ENCODE measurements at places on chromosomes 7 and 10. TPM values are rescaled to one million over a fixed set of nuclear protein-coding genes. Genes with fewer than 3 reads are reported as not detected.

DNA sequence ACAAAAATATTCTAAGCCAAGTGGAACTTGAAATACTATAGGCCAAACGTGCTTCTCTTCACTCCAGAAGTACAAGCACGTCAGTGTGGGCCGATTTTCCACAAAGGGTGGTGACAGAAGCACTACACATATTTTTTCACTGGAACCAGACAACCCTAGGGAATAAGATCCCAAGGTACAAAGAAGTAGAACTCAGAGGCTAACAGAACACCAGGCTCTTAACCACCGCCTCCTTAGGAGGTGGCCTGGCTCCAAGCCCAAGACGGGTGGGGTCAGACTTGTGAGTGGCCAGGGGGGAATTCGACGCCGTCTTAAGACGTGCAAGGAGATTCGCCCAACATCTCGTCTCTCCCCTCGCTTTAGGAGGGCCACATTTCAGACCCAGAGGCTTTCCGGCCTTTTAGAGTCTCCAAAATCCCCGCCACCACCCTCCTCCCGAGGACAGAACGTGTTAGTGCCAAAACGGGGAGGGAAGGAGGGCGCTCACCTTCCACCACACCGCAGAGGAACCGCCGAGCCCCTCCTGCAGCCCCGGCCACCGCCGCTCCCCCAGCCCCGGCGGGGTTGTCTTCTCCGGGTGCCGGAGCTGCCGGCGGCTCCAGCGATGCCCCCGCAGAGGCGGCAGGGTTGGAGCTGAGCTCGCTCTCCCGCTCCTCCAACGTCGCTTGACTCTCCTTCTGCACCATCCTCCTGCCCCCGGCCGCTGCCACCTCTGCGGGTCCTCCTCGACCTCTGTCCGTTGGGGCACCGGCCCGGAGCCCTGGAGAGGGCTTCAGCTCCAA lies 716 bp downstream of the OGA start:
- peak; percentile 92 for DNase-seq
- H3K4me1 ChIP-seq: peaks cover 5% of the 10 kb centered on the region
- peak overlapping the region; percentile 100 for H3K4me3 ChIP-seq
- H3K27me3 ChIP-seq: no peaks in the 10 kb centered on the region
- H3K36me3 ChIP-seq: no peaks in the 10 kb centered on the region

DNA sequence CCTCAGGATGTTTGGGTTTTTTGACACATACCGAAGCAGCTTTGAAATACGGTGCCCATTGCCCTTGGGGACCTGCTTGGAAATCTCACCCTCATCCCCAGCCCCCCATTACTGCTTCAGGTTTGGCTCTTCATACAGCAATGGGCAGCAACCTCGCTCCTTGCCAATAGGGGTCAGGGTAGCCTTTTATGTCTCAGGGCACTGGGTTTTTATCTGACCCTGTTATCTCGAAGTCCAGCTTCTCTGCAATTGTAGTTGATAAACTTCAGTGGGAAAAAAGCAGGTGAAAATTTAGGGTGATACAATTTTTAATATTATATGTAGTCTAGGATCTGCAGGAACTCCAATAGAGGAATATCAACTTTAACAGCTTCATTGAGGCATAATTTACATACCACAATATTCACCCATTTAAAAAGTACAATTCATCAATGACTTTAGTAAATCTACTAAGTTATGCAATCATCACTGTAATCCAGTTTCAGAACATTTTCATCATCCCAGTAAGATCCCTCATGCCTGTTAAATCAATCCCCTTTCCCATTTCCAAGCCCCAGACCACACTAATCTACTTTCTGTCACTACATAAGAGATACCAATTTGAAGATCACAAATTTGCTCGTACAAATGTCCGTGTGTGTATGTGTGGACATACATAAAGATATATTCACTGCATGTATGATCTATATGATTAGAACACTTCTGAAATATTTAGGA lies 386.2 kb downstream of the KCNMA1 start:
- no peak overlapping the region for H3K27ac ChIP-seq
- no peak for DNase-seq
- no peaks in the 10 kb centered on the region for H3K4me1 ChIP-seq
- no peak overlapping the region for H3K4me3 ChIP-seq

- H3K4me1 ChIP-seq: no peaks in the 10 kb centered on the region
- no peak for DNase-seq
- H3K36me3 ChIP-seq: no peaks in the 10 kb centered on the region
- H3K27me3 ChIP-seq: no peaks in the 10 kb centered on the region
These were observed 4.3 kb downstream of the DDC start for GRCh38 chr7:50560865-50561351.

The RNF133 gene
- 3.2 TPM for total RNA-seq

The ITGA8 gene
- total RNA-seq: 11.2 TPM

- H3K4me3 ChIP-seq: peak overlapping the region; percentile 88
- H3K27me3 ChIP-seq: no peaks in the 10 kb centered on the region
- DNase-seq: no peak
- H3K27ac ChIP-seq: peak overlapping the region; percentile 91
- peaks cover 4% of the 10 kb centered on the region for H3K4me1 ChIP-seq
These were observed 995 bp upstream of the PARD3 start for GRCh38 chr10:34816085-34816496.

GRCh38 chr10:49749556-49750491 lies 12.3 kb downstream of the OGDHL start:
- H3K36me3 ChIP-seq: no peaks in the 10 kb centered on the region
- H3K4me3 ChIP-seq: no peak overlapping the region
- no peaks in the 10 kb centered on the region for H3K27me3 ChIP-seq
- no peaks in the 10 kb centered on the region for H3K4me1 ChIP-seq

DNA sequence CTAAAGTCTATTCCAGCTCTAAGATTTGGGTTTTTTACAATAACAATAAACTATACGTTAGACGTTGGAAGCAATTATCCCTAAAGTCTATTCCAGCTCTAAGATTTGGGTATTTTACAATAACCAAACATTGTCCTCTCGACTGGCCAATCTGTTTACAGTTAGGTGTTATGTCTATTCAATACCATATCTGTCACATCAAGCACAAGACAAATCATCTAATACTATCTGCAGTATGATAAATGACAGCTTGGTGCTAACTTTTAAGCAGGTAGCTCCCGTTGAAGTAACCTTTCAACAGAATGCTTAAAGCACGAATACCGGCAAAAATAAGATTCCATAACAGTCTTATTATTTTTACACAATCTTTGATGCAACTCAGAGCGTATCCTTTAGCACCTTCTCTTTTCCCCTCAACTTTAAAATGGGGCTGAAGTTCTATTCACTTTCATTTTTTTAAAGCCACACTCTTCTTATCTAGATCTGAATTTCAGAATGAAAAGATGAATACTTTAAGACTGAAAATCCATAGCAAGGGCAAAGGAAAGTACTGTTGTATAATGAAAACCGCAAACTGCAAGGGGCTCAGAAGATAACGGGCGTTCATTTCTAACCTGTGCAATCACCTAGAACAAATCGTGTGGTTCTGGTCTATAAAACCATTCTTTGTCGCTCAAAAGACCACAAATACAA lies 925 bp downstream of the H2AZ2 start:
- H3K27ac ChIP-seq: peak overlapping the region; percentile 96
- H3K27me3 ChIP-seq: no peaks in the 10 kb centered on the region
- H3K4me3 ChIP-seq: peak overlapping the region; percentile 87
- H3K4me1 ChIP-seq: no peaks in the 10 kb centered on the region
- DNase-seq: no peak

DNA sequence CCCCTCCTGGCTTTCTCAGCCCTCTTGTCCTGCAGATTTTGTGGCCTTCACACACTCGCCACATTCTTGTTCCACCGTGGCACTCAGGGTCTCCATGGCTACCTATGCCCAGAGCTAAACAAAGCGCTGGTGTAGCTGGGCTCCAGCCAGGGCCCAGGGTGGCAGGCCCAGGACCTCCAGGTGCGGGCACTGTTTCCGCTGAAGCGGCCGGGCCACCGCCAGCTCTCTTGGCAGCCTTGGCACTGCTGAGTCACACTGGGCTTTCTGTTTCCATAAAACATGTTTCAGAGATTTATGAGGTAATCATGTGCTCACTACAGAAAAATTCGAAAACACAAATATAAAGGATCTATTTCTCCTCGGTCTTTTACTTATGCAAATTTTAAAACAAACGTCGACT lies 51.3 kb downstream of the AOC1 start:
- no peak overlapping the region for H3K4me3 ChIP-seq
- H3K4me1 ChIP-seq: no peaks in the 10 kb centered on the region
- H3K36me3 ChIP-seq: no peaks in the 10 kb centered on the region
- no peaks in the 10 kb centered on the region for H3K27me3 ChIP-seq

The MKX gene
- 10.5 TPM for total RNA-seq

DNA sequence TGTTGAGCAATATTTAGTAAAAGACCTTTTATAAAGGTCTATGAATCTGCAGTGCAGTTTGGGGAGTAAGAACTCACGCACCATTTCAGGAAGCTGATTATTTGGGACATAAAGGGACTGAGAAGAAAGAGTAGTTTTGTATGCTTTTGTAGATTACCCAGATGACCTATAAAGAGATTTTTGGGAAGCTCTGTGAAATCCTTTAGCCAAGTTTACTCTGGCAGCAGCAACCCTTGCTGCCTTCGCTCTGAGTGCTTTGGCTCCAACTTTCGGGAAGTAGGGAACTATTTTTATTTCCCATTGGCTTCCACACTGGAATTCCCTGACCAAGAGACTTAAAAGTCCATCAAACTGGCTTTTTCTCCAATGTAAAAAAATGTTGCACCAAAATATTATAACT lies 1110.1 kb upstream of the PHF14 start:
- H3K27me3 ChIP-seq: no peaks in the 10 kb centered on the region
- H3K4me3 ChIP-seq: no peak overlapping the region
- H3K27ac ChIP-seq: no peak overlapping the region
- no peak for DNase-seq
- no peaks in the 10 kb centered on the region for H3K4me1 ChIP-seq

The HKDC1 gene
- total RNA-seq: 1.6 TPM

DNA sequence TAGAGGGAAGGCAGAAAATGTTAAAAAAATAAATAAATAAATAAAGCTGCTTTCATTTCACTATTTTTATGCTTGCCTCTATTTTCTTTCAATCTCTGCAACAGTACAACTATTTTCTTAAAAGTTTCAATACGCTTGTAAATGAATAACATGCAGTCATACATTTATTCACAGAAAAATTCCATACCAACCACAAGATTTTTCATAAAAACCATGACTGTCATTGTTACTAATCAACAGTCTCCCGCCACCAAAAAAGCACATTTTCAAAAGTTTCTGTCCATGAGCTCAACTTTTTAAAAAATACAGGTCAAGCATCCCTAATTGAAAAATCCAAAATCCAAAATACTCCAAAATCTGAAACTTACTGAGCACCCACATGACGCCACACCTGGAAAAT lies 5.3 kb downstream of the PARD3 start:
- H3K27me3 ChIP-seq: no peaks in the 10 kb centered on the region
- no peak overlapping the region for H3K27ac ChIP-seq
- no peaks in the 10 kb centered on the region for H3K36me3 ChIP-seq
- no peak for DNase-seq

- H3K4me3 ChIP-seq: peak overlapping the region; percentile 60
- peak; percentile 17 for DNase-seq
- no peaks in the 10 kb centered on the region for H3K27me3 ChIP-seq
These were observed 75.1 kb downstream of the ANKRD61 start for GRCh38 chr7:6106140-6106904.

The LRRC17 gene
- total RNA-seq: 9.8 TPM

DNA sequence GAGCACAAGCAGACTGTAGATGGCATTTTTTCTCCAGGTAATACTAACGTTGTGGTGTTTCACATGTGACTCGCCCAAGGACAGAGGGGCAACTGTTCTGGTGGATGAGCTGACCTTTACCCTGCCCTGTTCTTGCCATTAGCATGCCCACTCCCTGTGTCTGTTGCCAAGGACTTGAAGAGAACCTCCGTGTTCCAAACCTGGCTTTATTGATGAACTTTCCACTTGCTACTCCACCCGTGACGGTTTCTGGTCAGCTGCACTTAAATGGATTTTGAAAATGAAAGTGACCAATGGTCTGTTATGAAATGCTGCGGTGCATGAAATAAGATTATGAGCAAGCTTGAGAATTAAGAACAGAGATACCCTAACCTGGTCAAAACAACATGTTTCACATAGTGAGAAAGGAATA lies 30.4 kb downstream of the LRRC4 start:
- H3K4me1 ChIP-seq: no peaks in the 10 kb centered on the region
- no peaks in the 10 kb centered on the region for H3K27me3 ChIP-seq
- no peak for DNase-seq
- no peak overlapping the region for H3K27ac ChIP-seq
- H3K4me3 ChIP-seq: no peak overlapping the region
- no peaks in the 10 kb centered on the region for H3K36me3 ChIP-seq

The SLC26A5 gene
- 1.5 TPM for total RNA-seq

- no peak overlapping the region for H3K27ac ChIP-seq
- H3K36me3 ChIP-seq: no peaks in the 10 kb centered on the region
- H3K4me3 ChIP-seq: no peak overlapping the region
- H3K4me1 ChIP-seq: peaks cover 4% of the 10 kb centered on the region
These were observed 30.9 kb upstream of the KLHL7 start for GRCh38 chr7:23074443-23075261.

DNA sequence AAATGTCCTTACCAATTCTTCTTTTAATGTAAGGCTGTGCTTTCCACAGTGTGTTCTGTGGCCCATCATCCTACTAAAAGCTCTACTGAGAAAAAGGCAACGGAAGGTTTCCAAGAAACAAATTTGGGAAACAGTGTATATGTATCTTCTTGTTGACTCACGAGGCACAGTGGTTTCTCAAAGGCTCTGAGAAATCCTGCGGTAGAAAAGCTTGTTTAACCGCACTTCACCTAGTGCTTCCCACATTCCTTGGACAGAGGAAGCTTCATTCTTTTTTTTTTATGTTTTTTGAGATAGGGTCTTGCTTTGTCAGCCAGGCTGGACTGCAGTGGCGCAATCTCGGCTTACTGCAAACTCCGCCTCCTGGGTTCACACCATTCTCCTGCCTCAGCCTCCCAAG lies 84.5 kb downstream of the TACC2 start:
- DNase-seq: no peak
- H3K27me3 ChIP-seq: no peaks in the 10 kb centered on the region
- H3K27ac ChIP-seq: no peak overlapping the region
- H3K4me1 ChIP-seq: no peaks in the 10 kb centered on the region
- no peaks in the 10 kb centered on the region for H3K36me3 ChIP-seq

The PRF1 gene
- 0.32 TPM for total RNA-seq

DNA sequence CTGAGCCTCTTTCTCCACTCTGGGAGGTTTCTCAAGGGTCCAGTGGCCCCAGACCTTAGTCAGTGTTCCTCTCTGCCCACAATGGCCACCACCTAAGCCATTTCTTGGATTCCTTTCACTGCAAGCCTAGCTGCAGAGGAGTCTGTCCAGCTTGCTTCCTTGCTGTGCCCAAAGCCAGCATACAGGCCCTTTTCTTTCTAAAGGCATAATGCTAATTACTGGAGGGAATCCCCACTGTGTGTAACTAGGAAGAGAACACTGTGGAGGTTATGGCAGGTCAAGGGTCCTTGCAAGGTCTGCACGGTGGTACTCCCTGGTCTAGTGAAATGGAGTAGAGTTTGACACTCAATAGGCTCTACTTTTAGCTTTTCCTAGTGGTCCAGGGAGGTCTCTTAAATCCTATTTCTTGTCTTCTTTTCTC lies 70.4 kb upstream of the CC2D2B start:
- no peaks in the 10 kb centered on the region for H3K4me1 ChIP-seq
- H3K4me3 ChIP-seq: no peak overlapping the region
- DNase-seq: no peak
- H3K36me3 ChIP-seq: no peaks in the 10 kb centered on the region

Data from prostate gland (tissue), 2 donors.